ENCODE measurements at places on chromosomes 11 and 22.

DNA sequence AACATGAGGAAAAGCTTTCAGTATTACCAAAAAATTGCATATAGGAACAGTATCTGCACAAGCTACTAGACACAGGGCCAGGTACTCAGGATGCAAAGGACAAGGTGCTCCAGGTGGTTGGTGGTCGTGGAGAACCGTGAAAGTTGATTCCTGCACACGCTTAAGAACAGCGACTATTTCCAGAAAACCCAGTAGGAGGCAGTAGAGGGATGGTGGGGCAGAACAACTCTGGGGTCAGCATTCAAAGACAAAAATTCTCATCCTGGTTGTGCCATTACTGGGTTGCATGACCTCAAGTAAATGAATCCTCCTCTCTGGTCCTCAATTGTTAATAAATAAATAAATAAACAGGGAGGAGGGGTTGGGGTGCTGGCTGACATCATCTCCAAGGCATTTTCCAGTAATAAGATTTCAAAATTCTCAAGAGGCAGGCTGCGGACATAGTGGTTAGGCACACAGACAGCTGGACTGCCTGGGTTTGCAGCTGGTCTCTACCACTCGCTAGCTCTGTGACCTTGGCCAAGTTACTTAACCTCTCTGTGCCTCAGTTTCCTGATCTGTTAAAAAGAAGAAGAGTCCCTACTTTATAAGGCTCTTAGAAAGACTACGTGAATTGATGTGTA lies 89.6 kb downstream of the ISX start:
- DNase-seq: peak; percentile 30

DNA sequence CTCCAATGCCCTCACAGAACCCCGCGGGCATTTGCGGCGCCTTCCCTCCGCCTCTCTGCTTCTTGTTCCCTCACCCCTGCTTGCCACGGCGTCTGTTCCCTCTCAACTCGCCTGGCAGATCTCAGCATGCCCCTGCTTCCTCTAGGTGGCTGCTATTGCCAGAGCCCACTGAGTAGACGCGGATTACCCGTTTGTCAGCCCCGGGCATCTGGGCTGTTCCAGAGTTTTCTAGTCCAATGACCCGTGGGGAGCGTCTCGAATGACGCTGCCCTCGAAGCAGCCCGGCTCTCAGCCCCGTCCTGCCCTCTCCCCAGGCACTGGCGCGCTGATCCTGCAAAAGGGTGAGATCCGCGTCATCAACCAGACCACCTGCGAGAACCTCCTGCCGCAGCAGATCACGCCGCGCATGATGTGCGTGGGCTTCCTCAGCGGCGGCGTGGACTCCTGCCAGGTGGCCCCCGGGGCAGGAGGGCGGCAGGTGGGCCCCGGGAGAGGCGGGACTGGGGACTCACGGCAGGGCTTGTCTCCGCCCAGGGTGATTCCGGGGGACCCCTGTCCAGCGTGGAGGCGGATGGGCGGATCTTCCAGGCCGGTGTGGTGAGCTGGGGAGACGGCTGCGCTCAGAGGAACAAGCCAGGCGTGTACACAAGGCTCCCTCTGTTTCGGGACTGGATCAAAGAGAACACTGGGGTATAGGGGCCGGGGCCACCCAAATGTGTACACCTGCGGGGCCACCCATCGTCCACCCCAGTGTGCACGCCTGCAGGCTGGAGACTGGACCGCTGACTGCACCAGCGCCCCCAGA lies 49.7 kb downstream of the ST14 start:
- DNase-seq: no peak

GRCh38 chr22:43036282-43036829 lies 21.4 kb upstream of the PACSIN2 start:
- no peak for DNase-seq

DNA sequence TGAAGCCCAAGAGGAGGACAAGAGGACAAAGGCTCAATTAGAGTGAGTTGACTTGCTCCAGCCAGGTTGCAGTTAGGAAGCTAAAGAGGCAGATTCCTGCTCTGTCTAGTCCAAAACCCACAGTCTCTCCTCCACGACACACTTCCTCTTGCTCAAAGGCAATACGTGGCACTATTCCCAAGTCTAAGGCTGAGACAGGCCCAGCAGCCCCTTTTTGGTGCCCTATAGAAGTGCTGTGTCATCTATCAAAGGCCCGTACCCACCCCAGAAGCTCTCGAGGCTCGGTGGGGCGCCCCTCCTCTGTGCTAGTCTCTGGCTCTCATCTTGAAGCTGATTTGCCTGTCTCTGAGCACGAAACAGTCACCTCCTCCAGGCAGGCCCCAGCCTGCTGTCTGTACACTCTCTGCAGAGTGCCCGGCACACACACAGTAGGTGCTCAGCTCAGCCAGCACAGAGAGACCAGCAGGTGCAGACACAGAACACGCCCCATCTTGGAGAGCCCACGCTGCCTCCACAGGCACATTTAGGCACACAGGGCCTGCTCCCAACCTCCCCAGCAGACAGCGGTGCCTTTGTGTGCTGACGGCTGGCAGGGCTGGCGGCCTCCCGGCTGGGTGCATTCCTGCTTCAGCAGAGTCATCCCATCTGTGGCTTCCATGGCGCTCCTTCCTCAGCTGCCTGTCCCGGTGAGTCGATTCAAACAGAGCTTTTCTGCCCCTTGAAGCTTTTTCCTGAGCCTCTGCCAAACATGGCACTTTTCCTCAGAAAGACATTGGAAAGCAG lies 52.8 kb downstream of the MYH9 start:
- peak; percentile 81 for DNase-seq

GRCh38 chr22:43881091-43882061 lies 10.4 kb downstream of the PNPLA5 start:
- no peak for DNase-seq

DNA sequence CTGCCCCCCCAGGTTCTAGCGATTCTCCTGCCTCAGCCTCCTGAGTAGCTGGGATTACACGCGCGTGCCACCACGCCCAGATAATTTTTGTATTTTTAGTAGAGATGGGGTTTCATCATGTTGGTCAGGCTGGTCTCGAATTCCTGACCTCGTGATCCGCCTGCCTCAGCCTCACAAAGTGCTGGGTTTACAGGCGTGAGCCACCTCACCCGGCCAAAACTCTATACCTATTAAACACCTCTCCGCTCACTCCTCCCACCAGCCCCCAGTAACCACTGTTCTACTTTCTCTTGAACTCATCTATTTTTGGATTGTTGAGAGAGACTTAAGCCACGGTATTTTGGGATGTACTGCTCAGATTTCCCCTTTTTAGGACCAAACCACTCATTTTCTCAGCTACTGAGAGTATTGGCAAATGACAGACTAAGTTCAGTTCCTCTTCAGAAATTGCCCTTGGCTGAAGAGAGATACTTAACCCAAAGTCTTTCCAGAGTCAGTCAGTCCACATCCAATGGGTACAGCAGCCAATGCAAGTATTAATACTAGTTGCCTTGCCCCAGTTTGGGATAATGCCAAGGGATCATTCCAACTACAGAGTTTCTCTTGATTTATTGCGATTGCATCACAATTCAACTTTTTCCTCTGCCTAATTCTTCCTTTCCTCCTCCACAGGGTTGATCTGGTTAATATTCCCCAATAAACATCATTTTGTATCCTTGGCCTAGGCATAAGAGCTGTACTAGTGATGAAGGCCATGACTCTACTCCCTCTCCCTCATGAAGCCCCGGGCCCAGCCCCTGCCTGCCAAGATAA lies 36.8 kb upstream of the CSTF3 start:
- DNase-seq: peak; percentile 18

GRCh38 chr11:76649851-76650372 lies 20.6 kb downstream of the LRRC32 start:
- no peak for DNase-seq

DNA sequence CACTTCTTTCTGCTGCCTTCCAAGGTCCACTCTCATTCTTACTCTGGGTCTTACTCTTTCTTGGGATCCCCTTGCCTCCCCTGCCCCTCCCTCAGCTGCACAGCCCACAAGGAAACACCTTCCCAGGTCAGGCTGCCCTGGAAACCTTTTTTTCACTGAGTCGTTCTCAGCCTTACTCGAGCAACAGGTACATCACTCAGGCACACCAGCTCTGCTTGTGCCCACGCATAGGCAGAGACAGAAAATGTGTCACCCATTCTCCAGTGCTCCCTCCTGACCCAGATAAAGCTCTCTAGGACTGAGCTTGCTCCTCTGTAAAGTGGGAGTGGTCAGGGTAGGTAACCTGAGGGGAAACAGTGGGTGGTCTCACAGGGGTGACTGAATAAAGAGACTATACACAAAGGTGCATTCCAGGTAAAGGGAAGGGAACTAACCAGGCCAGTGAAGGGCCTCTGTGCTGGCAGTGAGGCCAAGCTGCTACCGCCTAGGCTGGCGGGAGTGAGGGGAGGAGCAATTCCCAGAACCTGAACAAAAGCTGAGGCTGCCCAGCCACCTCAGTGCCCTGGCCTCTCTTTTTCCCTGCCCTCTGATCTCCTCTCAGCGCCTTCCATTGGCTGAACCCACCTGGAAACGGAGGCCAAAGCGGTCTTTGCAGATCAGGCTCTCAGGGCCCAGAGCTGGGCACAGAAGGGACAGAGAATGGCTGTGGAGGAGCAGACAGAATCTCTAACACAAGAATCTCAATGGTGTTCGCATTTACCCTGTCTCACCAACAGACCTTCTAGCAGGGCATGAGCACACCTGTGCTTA lies 15.9 kb downstream of the PRG3 start:
- DNase-seq: no peak

- no peak for DNase-seq
Measured at GRCh38 chr11:57216463-57216862, 20.6 kb downstream of the APLNR start.

DNA sequence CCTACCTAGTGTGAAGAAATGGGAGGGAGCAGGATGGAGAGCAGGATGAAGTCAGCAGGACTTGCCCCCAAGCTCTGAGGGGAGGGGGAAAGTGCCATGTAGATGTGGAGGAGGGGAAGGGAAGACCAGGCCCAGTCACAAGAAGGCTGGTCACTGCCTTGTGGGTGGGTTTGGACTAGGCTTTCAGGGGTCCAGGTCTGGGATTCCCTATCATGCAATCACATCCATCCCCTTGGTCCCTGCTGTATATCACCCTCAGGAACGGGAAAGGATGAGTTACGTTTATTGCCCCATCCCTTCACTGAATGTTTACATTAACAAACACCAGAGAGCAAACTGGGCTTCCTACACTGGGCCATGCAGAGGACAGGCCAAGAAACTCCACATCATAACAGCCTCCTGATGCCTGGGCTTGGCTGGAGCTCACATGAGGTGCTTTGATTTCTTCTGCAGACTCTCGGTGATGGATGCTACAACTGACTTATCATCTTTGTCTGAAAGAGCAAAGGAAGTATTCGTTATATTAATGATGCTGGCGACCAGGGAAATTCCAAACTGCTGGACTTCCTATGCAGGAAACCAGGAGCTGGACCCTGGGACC lies 5.6 kb downstream of the TMEM86A start:
- DNase-seq: no peak

- DNase-seq: no peak
Measured at GRCh38 chr11:36295926-36296325, at the start of gene PRR5L. Gene PRR5L, plus strand, starts transcription at chr11:36296288. Its CDS starts 104,834 bp downstream, at chr11:36401122.

DNA sequence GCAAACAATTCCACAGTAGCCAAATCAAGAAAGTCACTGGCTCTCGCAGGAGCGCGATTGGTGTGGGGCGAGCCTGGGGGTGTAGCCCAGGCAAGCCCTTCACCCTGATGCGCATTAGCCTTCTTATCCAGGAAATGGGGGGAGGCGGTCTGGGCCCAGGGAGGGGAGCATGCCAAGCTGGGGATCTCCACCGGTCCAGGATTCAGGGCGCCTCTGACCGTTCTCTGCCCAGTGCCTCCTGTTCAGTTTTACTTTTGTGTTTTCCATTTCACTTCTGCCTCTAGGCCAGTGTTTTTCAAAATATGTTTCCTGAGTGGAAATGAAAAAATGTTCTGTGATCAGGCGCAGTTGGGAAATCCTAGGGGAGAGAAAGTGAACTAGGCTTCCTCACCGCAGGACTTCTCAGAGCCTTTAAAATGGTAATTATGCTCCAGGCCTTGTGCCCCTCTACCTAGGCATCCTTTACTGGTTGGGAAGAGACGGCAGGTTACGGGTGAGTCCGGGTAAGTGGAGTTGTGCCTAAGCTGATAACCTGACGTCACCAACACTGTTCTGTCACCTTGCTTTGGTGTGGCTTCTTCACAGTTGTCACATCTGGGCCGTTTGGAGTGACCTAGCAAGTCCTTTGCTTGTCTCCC lies 18.4 kb downstream of the LRP5 start:
- DNase-seq: no peak

- no peak for DNase-seq
Measured at GRCh38 chr11:45900916-45901617, 6.0 kb downstream of the FREY1 start.

Data from NB4 (cell line).